ENCODE measurements at places on chromosomes 13 and 19. TPM values are rescaled to one million over a fixed set of nuclear protein-coding genes. Genes with fewer than 3 reads are reported as not detected.

CCDC61 gene
- polyA plus RNA-seq = 19.6 TPM

GAS6 gene
- polyA plus RNA-seq = 327 TPM

ZNF177 gene
- 3.2 TPM for polyA plus RNA-seq

OR10H1 gene
- not detected for polyA plus RNA-seq

TTC9B gene
- 0.13 TPM for polyA plus RNA-seq

NTN5 gene
- 0.80 TPM for polyA plus RNA-seq

ZNF626 gene
- 8.6 TPM for polyA plus RNA-seq

KASH5 gene
- polyA plus RNA-seq = not detected

PRDX2 gene
- polyA plus RNA-seq = 245 TPM

TMEM255B gene
- 17.5 TPM for polyA plus RNA-seq

TNNT1 gene
- polyA plus RNA-seq = not detected

GIPR gene
- 0.70 TPM for polyA plus RNA-seq

YJEFN3 gene
- polyA plus RNA-seq = 4.6 TPM

SYDE1 gene
- polyA plus RNA-seq = 35.6 TPM

KIR3DL1 gene
- polyA plus RNA-seq = not detected

KANK2 gene
- 819 TPM for polyA plus RNA-seq

TRPM4 gene
- 18.8 TPM for polyA plus RNA-seq

PRODH2 gene
- polyA plus RNA-seq = 0.18 TPM

RAP2A gene
- polyA plus RNA-seq = 11.7 TPM

CGB5 gene
- polyA plus RNA-seq = not detected

KIR2DL3 gene
- not detected for polyA plus RNA-seq

KL gene
- 4.1 TPM for polyA plus RNA-seq

LRRC63 gene
- polyA plus RNA-seq = not detected

PVR gene
- 19.3 TPM for polyA plus RNA-seq

CALR3 gene
- not detected for polyA plus RNA-seq

DIRAS1 gene
- polyA plus RNA-seq = 13.3 TPM

SLC44A2 gene
- polyA plus RNA-seq = 76.5 TPM

ZNF667 gene
- polyA plus RNA-seq = 3.5 TPM

AKT1S1 gene
- 55.0 TPM for polyA plus RNA-seq

ZNF560 gene
- 0.08 TPM for polyA plus RNA-seq

DCLK1 gene
- polyA plus RNA-seq = 6.5 TPM

MUC16 gene
- polyA plus RNA-seq = not detected

SPACA4 gene
- polyA plus RNA-seq = not detected

ZNF888 gene
- polyA plus RNA-seq = 4.2 TPM

PRTN3 gene
- polyA plus RNA-seq = 0.08 TPM

All from urinary bladder (tissue), 4 donors.